ENCODE measurements at places on chromosomes 3 and 15. TPM values are rescaled to one million over a fixed set of nuclear protein-coding genes. Genes with fewer than 3 reads are reported as not detected.

Gene PLAAT1
- not detected for total RNA-seq

Gene KBTBD13
- total RNA-seq = not detected

Gene BFSP2
- 33.1 TPM for total RNA-seq

Gene PRRT3
- 1.0 TPM for total RNA-seq

Gene GOLGA6L7
- total RNA-seq = not detected

Gene CYP11A1
- total RNA-seq = not detected

Gene GCSAM
- 39.2 TPM for total RNA-seq

Gene ALAS1
- total RNA-seq = 24.8 TPM

DNA sequence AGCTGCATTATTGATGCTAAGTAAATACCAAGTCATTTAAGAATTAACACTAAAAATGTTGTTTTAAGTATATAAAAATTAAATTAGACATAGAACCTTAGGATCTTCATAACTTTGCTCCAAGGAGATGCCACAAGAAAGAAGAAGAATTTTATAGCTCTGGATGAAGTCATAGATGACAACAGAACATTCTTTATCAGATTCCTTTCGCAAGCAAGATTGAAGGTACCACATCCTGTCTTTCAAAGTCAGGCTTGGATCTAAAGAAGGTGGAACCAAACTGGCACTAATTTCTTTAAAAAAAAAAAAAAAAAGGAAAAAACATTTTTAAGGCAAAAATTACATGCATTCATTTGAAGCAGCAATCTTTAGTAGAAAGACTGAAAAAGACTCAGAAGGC is 62.5 kb downstream of the POLQ start:
- H3K27ac ChIP-seq = no peak overlapping the region
- no peak for DNase-seq
- peaks cover 35% of the 10 kb centered on the region for H3K36me3 ChIP-seq

- H3K27ac ChIP-seq = no peak overlapping the region
- H3K4me1 ChIP-seq = peaks cover 39% of the 10 kb centered on the region
- H3K4me3 ChIP-seq = no peak overlapping the region
- H3K27me3 ChIP-seq = no peaks in the 10 kb centered on the region
These were observed 352.0 kb downstream of the SOX2 start for GRCh38 chr3:182063742-182064141.

DNA sequence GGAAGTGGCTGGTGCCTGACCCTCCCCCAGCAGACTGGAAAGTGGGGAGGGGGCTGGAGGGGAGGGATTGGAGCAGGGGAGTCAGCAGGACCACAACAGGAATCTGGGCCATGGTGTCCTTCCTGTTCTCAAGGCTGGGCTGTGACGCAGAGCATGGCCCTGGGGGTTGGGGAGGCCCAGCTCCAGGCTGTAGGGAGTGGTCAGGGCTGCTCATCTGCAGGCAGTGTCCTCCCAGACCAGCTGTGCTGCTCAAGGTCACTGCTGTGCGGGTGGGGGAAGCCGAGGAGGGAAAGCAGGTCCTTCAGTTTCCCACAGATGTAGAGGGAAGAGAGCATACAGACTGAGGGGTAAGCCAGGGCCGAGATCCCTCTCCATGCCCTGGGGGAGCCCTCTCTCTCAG is 40.7 kb downstream of the CYP11A1 start:
- no peak overlapping the region for H3K27ac ChIP-seq
- peaks cover 12% of the 10 kb centered on the region for H3K4me1 ChIP-seq
- no peaks in the 10 kb centered on the region for H3K36me3 ChIP-seq
- DNase-seq = no peak
- H3K27me3 ChIP-seq = no peaks in the 10 kb centered on the region

DNA sequence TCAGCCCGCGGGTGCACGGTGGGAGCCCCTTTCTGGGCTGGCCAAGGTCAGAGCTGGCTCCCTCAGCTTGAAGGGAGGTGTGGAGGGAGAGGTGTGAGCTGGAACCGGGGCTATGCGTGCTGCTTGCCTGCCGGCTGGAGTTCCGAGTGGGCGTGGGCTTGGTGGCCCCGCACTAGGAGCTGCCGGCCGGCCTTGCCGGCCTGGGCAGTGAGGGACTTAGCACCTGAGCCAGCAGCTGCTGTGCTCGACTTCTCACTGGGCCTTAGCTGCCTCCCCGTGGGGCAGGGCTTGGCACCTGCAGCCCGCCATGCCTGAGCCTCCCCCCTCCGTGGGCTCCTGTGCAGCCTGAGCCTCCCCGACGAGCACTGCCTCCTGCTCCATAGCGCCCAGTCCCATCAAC is 36.0 kb downstream of the TRH start:
- no peak overlapping the region for H3K4me3 ChIP-seq
- no peaks in the 10 kb centered on the region for H3K36me3 ChIP-seq
- no peak for DNase-seq
- H3K27me3 ChIP-seq = no peaks in the 10 kb centered on the region
- H3K27ac ChIP-seq = no peak overlapping the region
- H3K4me1 ChIP-seq = no peaks in the 10 kb centered on the region

DNA sequence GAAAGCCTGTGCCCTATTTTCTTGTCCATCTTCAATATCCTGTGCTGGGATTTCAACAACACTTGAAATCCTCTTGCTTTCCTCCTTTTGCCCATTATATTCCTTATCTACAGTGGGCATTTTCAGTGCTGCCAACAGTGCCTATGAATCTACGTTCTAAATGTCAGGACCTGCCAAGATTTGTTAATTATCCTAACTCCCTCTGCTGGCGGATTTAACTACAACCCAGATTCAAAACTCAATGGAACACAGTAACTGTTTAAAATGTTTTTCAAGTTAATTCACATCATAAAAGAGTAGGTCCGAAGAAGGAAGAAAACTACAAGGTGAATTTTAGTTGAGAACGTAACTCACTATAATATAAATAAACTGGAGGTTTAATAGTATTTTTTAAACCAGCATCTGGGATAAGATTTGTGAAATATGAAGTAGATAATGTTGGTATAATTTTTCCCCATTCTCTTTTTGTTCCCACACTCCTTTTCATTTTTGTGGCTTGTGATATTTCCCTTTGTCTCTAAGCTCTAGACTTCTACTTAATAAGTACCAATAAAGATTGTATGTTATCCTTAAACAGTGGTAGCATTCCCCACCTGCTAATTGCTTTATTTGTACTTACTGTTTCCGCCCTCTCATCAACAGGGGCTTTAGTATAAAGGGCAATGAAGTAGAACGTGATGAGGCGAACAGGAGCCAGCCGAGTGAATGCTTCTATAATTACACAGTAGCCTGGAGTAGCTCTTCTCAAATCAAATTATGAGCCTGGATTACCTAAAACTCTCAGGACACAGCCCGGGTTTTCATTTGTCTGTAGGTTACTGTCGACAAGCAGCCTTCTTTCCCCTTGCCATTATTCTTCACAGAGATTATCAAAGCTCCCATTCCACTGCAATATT is 302.5 kb upstream of the ATP11B start:
- DNase-seq = peak; percentile 83
- peaks cover 30% of the 10 kb centered on the region for H3K4me1 ChIP-seq
- H3K27me3 ChIP-seq = no peaks in the 10 kb centered on the region
- H3K36me3 ChIP-seq = no peaks in the 10 kb centered on the region
- H3K27ac ChIP-seq = no peak overlapping the region

GRCh38 chr15:52785672-52786406 is 4.3 kb downstream of the ONECUT1 start:
- H3K4me1 ChIP-seq = peaks cover 12% of the 10 kb centered on the region
- H3K27ac ChIP-seq = no peak overlapping the region
- H3K4me3 ChIP-seq = no peak overlapping the region

GRCh38 chr15:100054539-100054938 is 287.2 kb downstream of the ADAMTS17 start:
- no peak for DNase-seq
- no peaks in the 10 kb centered on the region for H3K27me3 ChIP-seq
- H3K27ac ChIP-seq = no peak overlapping the region
- H3K4me3 ChIP-seq = no peak overlapping the region
- H3K4me1 ChIP-seq = no peaks in the 10 kb centered on the region

- peak overlapping the region; percentile 89 for H3K27ac ChIP-seq
- H3K36me3 ChIP-seq = peaks cover 3% of the 10 kb centered on the region
- no peaks in the 10 kb centered on the region for H3K27me3 ChIP-seq
- H3K4me1 ChIP-seq = peaks cover 58% of the 10 kb centered on the region
- DNase-seq = peak; percentile 66
These were observed 798 bp downstream of the GCHFR start for GRCh38 chr15:40764629-40765103.

- no peaks in the 10 kb centered on the region for H3K36me3 ChIP-seq
- H3K27ac ChIP-seq = no peak overlapping the region
- no peak for DNase-seq
- no peak overlapping the region for H3K4me3 ChIP-seq
- no peaks in the 10 kb centered on the region for H3K4me1 ChIP-seq
These were observed 108.8 kb upstream of the GPR149 start for GRCh38 chr3:154538566-154539360.

GRCh38 chr15:65245096-65245856 is 34.0 kb upstream of the CILP start:
- no peak overlapping the region for H3K4me3 ChIP-seq
- no peaks in the 10 kb centered on the region for H3K36me3 ChIP-seq
- no peaks in the 10 kb centered on the region for H3K27me3 ChIP-seq
- no peak overlapping the region for H3K27ac ChIP-seq
- DNase-seq = no peak
- H3K4me1 ChIP-seq = no peaks in the 10 kb centered on the region

DNA sequence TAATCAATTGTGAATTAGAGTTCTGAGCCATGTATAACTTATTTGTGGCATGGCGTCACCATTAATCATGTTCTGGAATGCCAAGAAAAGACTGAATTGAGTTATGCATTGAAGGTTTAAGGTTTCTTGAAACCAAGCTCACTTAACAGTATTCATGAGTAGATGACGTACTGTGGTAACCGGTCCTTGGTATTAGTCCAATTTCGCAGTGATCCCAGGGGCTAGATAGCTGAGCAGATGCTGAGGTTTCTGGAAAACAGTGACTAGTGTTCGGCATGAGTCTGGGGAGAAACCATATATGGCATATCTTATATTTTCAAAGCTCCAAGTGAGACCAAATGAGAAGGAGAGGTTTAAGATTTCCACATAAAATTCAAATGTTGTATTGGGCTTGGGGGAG is 218.3 kb upstream of the LYSMD4 start:
- no peaks in the 10 kb centered on the region for H3K36me3 ChIP-seq
- H3K27ac ChIP-seq = no peak overlapping the region
- no peak overlapping the region for H3K4me3 ChIP-seq
- no peaks in the 10 kb centered on the region for H3K27me3 ChIP-seq
- DNase-seq = no peak
- H3K4me1 ChIP-seq = no peaks in the 10 kb centered on the region

DNA sequence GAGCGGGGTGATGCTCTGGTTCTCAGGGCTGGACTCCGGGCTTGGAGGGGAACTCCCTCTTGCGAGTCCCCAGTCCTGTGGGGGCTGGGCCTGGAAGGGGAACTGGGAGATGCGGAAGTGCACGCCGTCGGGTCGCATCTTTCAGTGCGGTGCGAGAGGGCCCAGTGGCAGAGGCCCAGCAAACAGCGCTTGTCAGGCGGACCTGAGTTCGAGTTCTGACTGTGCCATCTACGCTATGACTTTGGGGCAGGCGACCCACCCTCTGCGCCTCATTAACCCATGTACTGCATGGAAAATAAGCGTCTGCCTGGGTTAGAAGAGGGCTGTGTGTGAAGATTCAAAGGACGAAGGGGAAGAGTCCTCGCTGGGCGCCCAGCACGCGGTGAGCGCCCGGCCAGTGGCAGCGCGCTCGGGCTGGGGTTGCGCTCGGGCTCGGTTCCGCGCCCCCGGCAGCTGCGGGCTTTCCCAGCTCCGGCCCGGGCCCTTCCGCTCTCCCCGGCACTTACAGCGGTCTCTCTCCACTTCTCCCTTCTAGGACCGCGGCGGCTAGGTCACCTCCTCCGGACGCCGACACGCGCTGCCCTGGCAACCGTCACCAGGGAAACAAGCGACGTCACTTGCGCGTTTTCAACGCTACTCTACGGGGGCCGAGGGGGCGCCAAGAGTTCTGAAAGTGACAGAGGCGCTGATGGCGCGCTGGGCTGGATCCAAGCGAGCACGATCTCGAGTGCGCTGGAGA is at the start of gene CCDC13:
CCDC13 (minus strand) TSS at position 584 of the 739 bp plus-strand sequence. CDS start 14,908 bp downstream, outside the sequence.
- peak within 1 kb of the TSS; percentile 70 for H3K4me3 ChIP-seq
- peak within 1 kb of the TSS; percentile 68 for H3K27ac ChIP-seq
- peak; percentile 98 for DNase-seq
- no peaks in the 10 kb centered on the region for H3K27me3 ChIP-seq
- H3K36me3 ChIP-seq = no peaks in the 10 kb centered on the region
- H3K4me1 ChIP-seq = peaks cover 17% of the 10 kb centered on the region

- H3K4me1 ChIP-seq = no peaks in the 10 kb centered on the region
- DNase-seq = no peak
- no peak overlapping the region for H3K4me3 ChIP-seq
- no peaks in the 10 kb centered on the region for H3K27me3 ChIP-seq
- no peaks in the 10 kb centered on the region for H3K36me3 ChIP-seq
- no peak overlapping the region for H3K27ac ChIP-seq
These were observed 199.8 kb downstream of the GAP43 start for GRCh38 chr3:115823083-115823482.

- H3K27ac ChIP-seq = no peak overlapping the region
- no peaks in the 10 kb centered on the region for H3K4me1 ChIP-seq
- no peak for DNase-seq
- no peak overlapping the region for H3K4me3 ChIP-seq
These were observed 27.8 kb downstream of the CA12 start for GRCh38 chr15:63353887-63354286.

DNA sequence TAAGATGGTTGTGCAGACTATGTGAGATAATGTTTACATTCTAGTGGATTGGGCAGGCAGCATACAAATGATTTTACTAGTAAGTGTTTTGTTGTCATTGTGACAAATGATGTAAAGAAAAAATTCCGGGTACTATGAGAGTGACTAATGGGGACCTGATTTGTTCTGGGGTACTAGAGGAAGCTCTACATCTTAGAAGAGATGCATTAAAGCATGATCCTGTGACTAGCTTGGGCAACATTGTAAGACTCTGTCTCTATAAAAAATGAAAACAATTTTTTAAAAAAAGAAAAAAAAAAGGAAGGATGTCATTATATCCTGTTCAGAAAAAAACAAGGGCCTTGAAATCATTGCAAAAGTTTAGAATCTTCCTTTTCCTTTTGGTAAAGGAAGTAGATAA is 58.1 kb upstream of the MYRIP start:
- H3K36me3 ChIP-seq = no peaks in the 10 kb centered on the region
- H3K27me3 ChIP-seq = no peaks in the 10 kb centered on the region
- DNase-seq = peak; percentile 50

DNA sequence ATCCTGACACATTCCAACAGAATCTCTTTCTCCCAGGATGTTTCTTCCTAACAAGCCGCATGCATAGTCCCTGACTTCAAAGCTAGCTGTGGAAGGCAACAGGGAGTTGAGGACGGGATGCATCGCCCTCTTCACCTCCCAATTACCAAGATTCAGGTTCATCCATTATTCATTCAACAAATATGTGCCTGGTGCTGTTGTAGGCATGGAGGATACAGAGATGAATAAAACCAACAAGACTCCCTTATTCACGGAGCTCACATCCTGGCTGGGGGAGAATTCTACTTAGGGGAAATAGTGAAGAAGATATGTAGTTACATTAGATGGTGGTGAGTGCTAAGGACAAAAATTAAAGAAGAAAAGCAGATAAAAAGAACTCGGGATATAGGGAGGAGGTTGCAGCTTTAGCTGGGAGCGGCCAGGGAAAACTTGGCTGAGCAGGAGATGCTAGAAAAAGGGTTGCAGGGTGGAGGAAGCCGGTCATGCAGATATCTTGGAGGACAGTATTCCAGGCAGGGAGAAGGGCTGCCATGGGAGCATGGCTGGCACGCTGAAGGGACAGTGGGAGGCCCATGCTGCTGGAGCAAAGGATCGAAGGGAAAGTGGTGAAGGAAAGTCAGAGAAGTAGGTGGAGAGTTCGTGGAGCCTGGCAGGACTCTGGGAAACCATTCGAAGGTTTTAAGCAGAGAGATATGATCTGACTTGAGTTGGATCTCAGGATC is 5.0 kb downstream of the ITGB5 start:
- H3K27ac ChIP-seq = no peak overlapping the region
- DNase-seq = no peak
- H3K36me3 ChIP-seq = no peaks in the 10 kb centered on the region
- H3K4me1 ChIP-seq = no peaks in the 10 kb centered on the region

Measured in Karpas-422 (cell line).